ENCODE measurements at places on chromosomes 6 and 20.

DNA sequence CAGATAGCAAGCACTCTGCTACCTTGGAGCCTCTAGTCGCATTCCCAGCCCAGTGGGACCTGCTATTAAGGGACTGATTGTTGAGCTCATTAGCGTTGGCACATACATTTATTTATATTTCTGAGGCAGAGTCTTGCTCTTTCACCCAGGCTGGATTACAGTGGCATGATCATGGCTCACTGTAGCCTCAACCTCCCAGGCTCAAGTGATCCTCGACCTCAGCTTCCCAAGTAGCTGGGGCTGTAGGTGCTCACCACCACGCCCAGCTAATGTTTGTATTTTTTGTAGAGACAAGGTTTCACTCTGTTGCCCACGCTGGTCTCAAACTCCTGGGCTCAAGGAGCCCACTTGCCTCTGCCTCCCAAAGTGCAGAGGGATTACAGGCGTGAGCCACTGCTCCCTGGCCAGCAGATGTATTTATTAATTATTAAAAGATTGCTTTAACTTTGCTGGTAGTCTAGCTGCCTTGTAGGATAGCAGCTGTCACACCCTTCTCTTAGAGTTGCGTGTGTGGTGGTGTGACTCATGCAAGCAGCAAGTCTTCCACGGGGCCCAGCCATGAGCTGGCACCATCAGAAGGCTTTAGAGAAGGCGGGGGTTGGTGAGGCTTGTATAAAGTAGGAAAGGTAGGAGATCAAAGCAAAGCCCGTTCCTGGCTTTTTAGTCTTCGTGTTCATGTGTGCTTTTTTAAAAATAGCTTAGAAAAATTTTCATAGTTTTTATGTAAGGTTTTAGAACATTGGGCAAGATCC is 16.5 kb downstream of the ACTR5 start:
- DNase-seq: peak; percentile 21

DNA sequence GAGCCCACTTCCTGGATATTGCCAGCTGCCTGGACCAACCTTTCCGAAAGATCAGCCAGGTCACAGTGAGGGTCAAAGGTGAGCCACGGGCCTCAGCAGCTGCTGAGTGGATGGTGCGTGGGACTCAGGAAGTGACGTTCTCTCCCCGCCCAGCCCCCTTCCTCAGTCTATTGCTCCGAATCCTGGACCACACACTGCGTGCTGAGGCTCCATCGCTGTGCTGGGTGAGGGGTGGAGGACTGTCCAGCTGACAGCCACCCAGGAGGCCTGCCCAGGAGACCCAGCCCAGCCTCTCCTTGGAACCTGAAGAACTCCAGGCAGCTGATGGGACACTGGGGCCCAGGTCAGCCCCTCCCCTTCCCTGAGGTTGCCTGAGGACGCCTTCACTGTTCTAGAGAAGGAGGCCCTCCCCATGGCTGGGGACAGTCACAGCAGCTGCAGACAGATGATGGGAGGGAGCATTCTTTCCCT is 94.4 kb upstream of the CD93 start:
- no peak for DNase-seq

- DNase-seq: peak; percentile 65
Measured at GRCh38 chr20:21505161-21505809, 8.6 kb downstream of the NKX2-2 start.

DNA sequence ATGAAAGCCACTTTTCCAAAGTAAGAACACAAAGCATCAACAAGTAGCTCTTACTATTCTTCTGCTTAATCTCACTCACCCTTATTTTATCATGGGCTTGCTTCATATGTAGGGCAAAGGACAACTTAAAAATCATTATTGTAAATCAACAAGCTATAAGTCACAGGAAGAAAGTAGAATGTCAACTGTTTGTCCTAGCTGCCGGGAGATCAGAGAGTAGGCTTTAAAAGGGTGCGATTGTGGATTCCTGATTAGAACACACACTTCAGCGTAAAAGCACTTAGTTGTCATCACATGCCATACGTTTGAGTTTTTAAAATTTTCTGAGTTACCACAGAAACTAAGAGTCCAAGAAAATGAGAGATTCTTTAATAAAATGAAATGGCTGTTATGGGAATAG is 44.4 kb upstream of the NHSL1 start:
- DNase-seq: no peak

DNA sequence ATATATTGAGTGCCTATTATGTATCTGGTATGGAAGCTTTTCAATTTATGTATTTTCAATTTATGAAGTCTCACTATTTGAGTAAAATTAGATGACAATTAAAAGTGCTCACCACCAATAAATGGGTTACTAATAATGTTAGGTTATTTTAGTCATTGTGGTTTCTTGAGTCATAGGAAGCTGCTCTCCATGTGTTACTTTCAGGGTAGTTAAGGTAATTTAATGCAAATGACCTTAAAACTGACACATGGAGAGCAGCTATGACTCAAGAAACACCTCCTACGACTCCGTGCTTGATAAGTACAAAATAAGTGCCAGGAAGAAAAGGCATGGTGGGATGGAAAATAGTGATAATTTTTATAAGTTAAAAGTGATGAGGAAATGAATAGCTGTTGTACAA is 16.5 kb upstream of the TINAG start:
- DNase-seq: no peak

GRCh38 chr6:104253236-104253635 is 606.5 kb downstream of the HACE1 start:
- DNase-seq: no peak

DNA sequence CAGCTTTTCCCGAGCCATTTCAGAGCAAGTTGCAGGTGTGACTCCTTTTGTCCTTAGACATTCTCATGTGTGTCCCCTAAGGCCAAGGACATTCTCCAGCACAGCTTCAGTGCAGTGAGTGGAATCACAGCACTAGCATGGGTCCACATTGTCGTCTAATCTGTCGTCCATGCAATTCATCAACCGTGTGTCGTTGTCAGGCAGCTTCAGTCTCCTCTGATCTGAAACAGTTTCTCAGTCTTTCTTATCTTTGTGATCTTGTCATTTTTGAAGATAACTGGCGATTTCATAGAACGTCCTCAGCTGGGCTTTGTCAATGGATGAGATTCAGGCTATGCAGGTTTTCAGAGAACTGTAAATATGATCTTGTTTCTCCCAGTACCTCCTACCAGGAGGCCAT is 31.7 kb downstream of the CST2 start:
- no peak for DNase-seq

- no peak for DNase-seq
Measured at GRCh38 chr6:18118330-18118729, 4.1 kb downstream of the NHLRC1 start.

GRCh38 chr6:75089151-75089897 is 116.5 kb downstream of the COL12A1 start:
- DNase-seq: no peak

- no peak for DNase-seq
Measured at GRCh38 chr6:4885341-4885933, 109.2 kb downstream of the CDYL start.

GRCh38 chr6:4599924-4600323 is 176.3 kb upstream of the CDYL start:
- no peak for DNase-seq

GRCh38 chr6:12335131-12335527 is 45.0 kb downstream of the EDN1 start:
- no peak for DNase-seq

GRCh38 chr6:41759905-41760579 is 12.8 kb upstream of the PGC start:
- DNase-seq: no peak

DNA sequence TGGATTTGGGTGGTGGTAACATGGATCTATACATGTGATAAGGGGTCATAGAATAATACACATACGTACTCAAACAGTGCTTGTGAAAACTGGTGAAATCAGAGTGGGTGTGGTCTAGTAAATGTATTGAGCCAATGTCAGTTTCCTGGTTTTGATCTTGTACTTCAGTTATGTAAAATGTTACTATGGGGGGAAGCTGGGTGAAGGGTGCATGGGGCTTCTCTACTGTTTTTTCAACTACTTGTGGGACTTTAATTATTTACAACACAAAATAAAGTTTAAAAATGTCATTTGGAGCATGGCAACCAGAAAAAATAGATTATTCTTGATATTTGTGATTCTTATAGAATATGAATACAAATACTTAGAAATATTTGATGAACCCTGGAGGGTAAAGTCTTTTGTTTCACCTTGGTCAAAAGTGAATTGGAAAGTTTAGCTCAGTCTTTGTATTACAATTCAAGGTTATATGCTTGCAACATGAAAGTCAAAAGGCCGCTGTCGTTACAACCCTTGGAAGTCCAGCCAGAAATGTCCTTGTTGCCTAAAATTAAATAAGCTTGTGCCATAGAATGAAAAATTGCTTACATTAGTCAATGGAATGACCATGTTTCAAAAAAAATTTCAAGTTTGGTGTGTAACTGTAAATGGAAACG is 74.1 kb downstream of the TXNDC5 start:
- DNase-seq: no peak

- no peak for DNase-seq
Measured at GRCh38 chr6:108359901-108360882, 65.3 kb downstream of the AFG1L start.

- DNase-seq: no peak
Measured at GRCh38 chr6:166572370-166573261, 13.9 kb downstream of the RAMACL start.

DNA sequence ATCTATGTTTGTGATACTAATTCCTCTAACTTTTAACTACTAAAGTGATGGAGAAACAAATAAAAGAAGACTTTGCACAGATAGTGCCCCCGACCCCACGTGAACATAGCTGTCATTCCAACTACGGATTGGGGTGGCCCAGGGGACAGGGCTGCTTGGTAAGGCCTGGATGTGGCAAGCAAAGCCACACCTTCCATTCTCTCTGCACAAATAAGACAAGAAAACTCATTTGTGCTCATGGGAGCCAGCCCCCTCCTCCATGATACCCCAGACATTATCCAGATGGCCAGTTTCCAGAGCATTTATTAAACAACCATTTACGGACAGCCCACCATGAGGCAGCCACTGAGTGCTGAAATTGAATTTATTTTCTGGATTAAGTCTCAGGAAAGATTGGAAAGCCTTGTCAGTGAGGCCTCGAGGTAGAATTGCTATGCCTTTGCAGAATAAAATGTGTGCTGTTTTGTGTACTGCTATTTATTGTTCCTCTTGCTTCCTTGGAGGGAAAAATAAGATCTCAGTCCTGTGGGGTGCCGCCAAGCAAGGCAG is 151.2 kb downstream of the UNC5CL start:
- DNase-seq: no peak

- DNase-seq: no peak
Measured at GRCh38 chr6:5659467-5659866, 347.3 kb downstream of the NRN1 start.

GRCh38 chr20:58313396-58313795 is 3.9 kb downstream of the RAB22A start:
- no peak for DNase-seq

GRCh38 chr20:62364911-62365736 is 2.0 kb downstream of the LAMA5 start:
- DNase-seq: no peak

DNA sequence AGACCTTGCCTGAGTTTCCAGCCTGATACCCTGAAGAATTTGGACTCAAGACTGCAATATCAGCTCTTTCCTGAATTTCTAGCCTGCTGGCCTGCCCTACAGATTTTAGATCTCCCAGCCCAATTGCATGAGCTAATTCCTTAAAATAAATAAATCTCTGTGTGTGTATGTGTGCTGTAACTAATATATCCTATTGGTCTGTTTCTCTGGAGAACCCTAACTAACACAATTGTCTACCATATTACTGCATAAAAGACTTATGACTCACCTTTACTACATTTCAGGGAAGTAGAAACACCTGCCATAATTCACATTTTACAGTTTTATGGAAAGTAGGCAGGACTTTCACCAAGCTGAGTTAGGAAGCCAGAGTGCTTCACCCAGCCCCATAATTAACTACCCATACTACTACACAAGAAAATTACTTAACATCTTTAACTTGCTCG is 90.7 kb upstream of the BEND6 start:
- no peak for DNase-seq

DNA sequence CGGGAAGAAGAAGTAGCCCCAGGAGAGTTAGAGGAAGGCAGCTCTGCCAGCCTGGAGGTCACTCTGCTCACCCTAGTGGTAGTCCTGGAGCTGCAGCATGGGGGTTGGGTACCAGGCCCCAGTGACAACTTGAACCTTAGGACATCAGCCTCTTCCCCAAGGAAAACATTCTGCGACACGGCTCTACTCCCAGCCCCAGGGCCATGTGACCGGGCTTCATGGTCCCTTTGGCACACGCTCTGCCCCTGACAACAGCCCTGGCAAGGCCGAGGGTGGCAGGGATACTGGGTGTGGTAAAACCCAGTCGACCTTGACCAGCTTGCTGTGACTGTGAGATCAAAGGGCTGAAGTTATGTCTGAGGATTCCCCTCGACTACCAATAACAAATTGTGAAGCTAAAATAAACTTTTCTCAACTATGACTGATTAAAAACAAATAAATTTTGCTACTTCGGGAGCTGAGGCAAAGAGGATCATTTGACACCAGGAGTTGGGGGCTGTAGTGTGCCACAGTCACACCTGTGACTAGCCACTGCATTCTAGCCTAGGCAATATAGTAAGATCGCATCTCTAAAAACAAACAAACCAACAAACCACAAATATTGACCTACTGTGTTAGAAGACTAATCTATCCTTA is 24.4 kb upstream of the ARID1B start:
- no peak for DNase-seq

DNA sequence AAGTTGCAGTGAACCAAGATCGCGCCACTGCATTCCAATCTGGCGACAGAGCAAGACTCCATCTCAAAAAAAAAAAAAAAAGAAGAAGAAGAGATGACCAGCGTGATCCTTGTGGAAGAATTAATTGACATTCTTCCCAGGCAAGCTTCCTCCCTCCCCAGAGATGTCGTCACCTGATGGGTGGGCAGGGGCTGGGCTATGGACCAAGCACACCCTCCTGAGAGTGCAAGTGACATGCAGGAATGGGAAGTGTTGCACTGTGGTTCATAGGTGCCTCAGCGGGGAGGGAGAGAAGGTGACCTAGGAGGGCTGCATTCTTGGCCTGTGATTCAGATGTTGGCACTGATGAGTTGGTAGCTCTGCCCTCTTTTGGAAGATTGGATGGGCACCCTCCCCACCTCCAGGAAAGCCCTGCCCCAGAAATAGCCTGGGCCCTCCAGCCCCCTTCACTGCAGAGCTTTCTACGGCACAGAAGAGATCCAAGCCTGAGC is 37.8 kb downstream of the TAF8 start:
- no peak for DNase-seq

GRCh38 chr6:9025796-9026394 is 590.5 kb upstream of the SLC35B3 start:
- DNase-seq: no peak
